Activated naive CD4-positive, alpha-beta T cell treated with anti-CD3 and anti-CD28 coated beads for 36 hours (primary cell): ENCODE measurements at places on chromosomes 1 and 21. TPM values are rescaled to one million over a fixed set of nuclear protein-coding genes. Genes with fewer than 3 reads are reported as not detected.

GRCh38 chr1:235307158-235308124 is 20.5 kb downstream of the ARID4B start:
- no peaks in the 10 kb centered on the region for H3K27me3 ChIP-seq
- peaks cover 6% of the 10 kb centered on the region for H3K36me3 ChIP-seq
- peaks cover 57% of the 10 kb centered on the region for H3K4me1 ChIP-seq
- no peak overlapping the region for H3K4me3 ChIP-seq
- DNase-seq: no peak

DNA sequence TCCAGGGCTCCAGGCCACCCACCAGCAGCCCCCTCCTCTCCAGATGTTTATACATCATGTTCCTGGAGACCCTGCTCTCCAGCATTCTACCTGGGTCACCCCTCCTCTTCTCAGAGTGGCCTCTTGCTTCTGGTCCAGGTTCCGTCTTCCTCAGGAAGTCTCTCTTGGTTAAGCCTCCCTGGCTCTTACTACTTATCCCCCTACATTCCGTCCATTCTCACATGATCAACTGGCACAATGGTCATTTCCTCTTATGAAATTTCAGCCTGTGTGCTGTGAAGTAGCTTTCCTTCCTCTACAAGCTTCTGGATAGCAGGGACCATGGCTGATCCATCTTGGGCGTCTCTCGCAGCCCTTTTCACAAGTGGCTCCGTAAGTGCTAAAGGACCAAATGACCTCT is 33.9 kb upstream of the ATP2B4 start:
- DNase-seq: no peak
- H3K4me1 ChIP-seq: peaks cover 8% of the 10 kb centered on the region
- no peaks in the 10 kb centered on the region for H3K27me3 ChIP-seq
- no peaks in the 10 kb centered on the region for H3K36me3 ChIP-seq
- H3K27ac ChIP-seq: no peak overlapping the region
- no peak overlapping the region for H3K4me3 ChIP-seq

DNA sequence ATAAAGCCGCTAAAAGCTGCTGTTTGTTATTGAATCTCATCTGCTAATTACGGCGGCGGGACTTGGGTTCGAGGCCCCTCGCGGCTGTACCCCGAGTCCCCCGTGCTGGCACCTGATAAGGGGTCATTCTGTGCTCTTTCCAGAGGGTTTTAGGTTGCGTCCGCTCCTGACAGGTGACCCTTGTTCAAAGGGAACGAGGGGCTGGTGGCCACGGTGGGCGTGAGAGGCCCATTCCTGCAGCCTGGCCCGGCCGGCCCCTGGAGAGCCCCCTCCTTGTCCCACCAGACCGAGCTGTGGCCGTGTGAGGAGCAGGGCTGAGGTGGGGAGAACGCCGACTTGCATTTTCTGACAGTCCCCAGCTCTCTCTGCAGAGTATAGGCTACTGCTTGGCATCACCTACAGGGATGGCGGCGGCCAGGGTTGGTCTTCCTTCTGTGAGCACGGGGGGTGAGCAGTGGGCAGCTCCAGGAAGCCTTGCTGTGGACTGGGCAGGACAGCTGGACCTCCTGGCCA is 12.2 kb downstream of the PRDM16 start:
- no peaks in the 10 kb centered on the region for H3K36me3 ChIP-seq
- no peak overlapping the region for H3K27ac ChIP-seq
- no peak for DNase-seq
- peaks cover 5% of the 10 kb centered on the region for H3K4me1 ChIP-seq

GRCh38 chr1:91729621-91730358 is 156.2 kb downstream of the TGFBR3 start:
- peaks cover 30% of the 10 kb centered on the region for H3K4me1 ChIP-seq
- no peak overlapping the region for H3K4me3 ChIP-seq
- H3K36me3 ChIP-seq: peaks cover 7% of the 10 kb centered on the region
- no peak for DNase-seq
- H3K27me3 ChIP-seq: no peaks in the 10 kb centered on the region

- no peaks in the 10 kb centered on the region for H3K27me3 ChIP-seq
- no peak overlapping the region for H3K4me3 ChIP-seq
- DNase-seq: no peak
- H3K36me3 ChIP-seq: peaks cover 8% of the 10 kb centered on the region
- H3K27ac ChIP-seq: no peak overlapping the region
Measured at GRCh38 chr1:13706046-13706445, 6.1 kb downstream of the PRDM2 start.

DNA sequence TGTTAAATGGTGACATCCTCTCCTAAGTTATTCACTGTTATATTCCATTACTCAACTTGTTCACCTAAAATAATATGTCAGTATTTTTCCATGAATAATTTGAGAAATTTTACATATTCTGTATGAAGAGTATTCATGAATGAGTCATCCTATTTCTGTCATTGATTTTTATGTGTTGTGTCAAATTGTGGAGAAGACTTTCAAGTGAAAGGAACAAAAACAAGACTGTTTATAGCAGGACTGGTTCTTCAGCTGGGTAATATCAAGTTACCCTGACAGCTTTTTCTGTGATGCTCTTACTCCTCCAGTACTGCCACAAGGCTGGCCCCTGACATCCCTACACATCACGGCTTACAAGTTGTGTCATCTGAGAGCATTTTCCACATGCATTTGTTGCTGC is 847.7 kb downstream of the NCAM2 start:
- DNase-seq: no peak
- no peak overlapping the region for H3K27ac ChIP-seq
- no peak overlapping the region for H3K4me3 ChIP-seq

DNA sequence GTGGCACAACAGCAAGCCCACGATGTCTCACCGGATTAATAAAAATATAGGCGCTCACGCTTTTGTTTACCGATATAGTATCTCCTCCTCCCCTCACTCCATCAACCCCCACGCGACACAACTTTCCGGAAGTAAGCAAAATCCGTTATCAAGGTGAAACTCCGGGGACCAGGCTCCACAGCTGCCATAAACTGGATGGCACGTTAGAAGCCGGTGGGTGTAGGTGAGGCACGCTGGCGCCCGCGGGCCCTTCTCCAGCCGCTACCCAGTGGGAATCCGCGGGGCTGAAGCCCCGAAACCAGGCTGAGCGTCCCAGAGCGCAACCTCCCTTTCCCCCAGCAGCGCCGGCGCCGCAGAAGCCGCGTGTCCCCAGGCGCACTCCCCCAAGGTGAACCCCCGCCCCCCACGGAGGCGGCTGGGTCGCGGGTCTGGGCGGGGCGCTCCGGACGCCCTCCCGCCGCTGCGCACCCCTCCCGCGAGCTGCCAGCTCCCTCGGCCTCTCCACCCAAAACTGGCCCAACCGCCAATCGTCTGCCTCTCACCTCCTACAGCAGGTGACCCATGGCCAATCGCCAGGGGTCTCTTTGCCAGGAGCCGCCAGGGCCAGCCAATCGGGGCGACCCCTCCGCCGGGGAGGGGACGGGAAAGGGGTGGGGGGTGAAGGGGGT is 112.4 kb downstream of the OSBPL9 start:
- no peaks in the 10 kb centered on the region for H3K36me3 ChIP-seq
- no peaks in the 10 kb centered on the region for H3K27me3 ChIP-seq
- H3K27ac ChIP-seq: peak overlapping the region; percentile 87
- peaks cover 33% of the 10 kb centered on the region for H3K4me1 ChIP-seq

TDRD5 gene
- not detected for total RNA-seq

CD1B gene
- total RNA-seq: not detected

PLXNA2 gene
- total RNA-seq: 0.35 TPM
